ENCODE measurements at places on chromosomes 3 and 15. TPM values are rescaled to one million over a fixed set of nuclear protein-coding genes. Genes with fewer than 3 reads are reported as not detected.

The IL17RB gene
- polyA plus RNA-seq = 0.09 TPM

The GOLGA6L4 gene
- not detected for polyA plus RNA-seq

The PDCD10 gene
- 133 TPM for polyA plus RNA-seq

The ANKRD34C gene
- not detected for polyA plus RNA-seq

The TEX55 gene
- polyA plus RNA-seq = not detected

The RTP1 gene
- not detected for polyA plus RNA-seq

The CHL1 gene
- not detected for polyA plus RNA-seq

The SKOR1 gene
- not detected for polyA plus RNA-seq

The CAMK2N2 gene
- polyA plus RNA-seq = not detected
